ENCODE measurements at places on chromosomes 1 and 21. TPM values are rescaled to one million over a fixed set of nuclear protein-coding genes. Genes with fewer than 3 reads are reported as not detected.

CASQ2 gene
- polyA plus RNA-seq: 825 TPM

- DNase-seq: peak; percentile 89
Measured at GRCh38 chr1:21939650-21940374, 2.7 kb upstream of the HSPG2 start.

CFHR1 gene
- not detected for polyA plus RNA-seq

DNA sequence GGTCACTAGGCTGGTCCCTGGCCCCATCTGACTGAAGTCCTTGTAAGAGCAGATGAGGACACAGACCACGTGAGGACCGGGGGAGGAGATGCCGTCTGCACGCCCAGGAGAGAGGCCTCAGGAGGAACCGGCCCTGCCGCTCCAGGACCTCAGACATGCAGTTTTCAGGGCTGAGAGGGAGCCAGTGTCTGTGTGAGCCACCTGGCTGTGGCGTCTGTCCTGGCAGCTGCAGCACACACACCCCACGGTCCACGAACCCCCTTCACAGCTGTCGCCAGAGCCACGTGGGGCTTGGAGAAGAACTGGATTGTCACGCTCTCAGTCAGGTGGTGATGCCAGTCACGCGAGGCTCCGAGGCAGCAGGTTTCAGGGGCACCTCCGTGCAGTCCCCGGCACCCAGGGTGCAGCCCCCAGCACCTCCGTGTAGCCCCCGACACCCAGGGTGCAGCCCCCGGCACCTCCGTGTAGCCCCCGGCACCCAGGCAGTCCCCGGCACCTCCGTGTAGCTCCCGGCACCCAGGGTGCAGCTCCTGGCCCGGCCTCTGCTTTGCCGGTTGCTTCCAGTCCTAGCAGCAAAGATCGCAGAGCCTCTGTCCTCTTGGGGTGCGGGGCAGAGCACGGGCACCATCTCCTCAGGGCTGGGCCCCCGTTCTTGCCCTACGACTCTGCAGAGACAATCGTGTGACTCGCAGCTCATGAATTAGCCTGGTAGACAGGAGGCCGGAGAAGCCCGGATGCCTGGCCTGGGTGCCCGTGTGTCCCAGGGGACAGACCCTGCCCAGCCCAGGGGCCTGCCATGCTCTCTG lies 19.0 kb upstream of the SUMO3 start:
- DNase-seq: no peak

GRCh38 chr1:164928232-164928812 lies 369.3 kb downstream of the PBX1 start:
- no peak for DNase-seq

DNA sequence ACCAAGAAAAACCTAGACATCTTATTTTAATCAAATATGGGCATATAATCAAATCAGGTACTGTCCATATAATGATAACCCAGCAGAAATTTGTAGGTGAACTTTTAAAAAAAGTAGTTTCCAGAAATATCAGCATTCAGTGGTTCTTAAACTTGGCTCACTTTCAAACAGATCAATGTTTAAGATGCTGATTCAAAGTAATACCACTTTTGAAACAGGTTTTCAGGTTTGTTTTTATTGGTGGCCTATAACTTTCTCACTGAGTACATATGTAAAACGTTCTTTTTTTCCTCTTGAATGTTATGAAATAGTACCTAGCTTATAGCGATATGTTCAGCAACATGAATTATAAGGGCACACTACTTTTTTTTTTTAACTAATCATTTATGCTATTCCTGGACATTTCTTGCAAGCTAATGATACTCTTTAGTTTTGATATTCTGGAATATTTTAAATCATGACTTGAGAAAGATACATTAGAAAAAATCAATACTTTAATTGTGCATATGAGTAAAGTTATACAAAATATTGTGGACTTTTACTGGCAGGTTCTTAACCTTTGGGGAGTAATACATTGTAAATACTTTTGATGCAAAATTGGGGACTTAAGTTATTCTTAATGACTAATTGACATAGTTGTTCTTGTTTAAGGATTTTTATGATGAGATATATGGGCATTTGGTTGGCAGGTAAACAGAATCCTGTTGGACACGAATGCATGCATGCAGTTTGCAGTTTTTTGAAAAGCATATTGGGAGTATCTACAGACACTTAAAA lies 3.0 kb downstream of the NFIA start:
- DNase-seq: no peak

All from hindlimb muscle (tissue), 1 donor.